ENCODE measurements at places on chromosomes 12 and 14.

- no peak for DNase-seq
These were observed 75.9 kb downstream of the TNFAIP2 start for GRCh38 chr14:103199124-103199523.

- no peak for DNase-seq
These were observed 268.6 kb downstream of the ITPR2 start for GRCh38 chr12:26564391-26564790.

DNA sequence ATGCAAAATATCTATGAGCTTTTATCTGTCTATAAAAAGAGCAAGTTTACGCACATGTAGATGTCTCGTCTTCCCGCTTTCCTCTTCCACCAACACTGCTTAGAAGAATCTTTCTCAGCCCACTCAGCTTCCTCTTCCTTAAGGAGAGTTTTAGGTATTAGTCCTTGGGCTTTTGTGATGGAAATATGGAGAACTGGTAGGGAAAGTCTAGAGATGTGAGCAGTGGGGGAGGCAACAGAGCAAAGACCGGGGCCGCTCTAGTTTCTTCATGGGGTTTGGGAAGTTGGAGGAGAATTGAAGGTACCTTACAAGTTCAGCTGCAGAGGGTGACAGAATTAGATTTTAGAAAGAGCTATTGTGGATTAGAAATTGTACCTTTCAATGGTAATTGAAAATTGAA lies 56.3 kb upstream of the CPNE8 start:
- no peak for DNase-seq

- no peak for DNase-seq
These were observed 68.8 kb downstream of the PPP2R5C start for GRCh38 chr14:101830271-101830670.

- no peak for DNase-seq
These were observed 27.1 kb upstream of the SLC17A8 start for GRCh38 chr12:100329800-100330199.

GRCh38 chr12:19326102-19326501 lies 113.2 kb upstream of the AEBP2 start:
- DNase-seq = no peak

GRCh38 chr12:109588461-109589239 lies 15.1 kb downstream of the MVK start:
- no peak for DNase-seq

Measured in CD4-positive, alpha-beta T cell treated with Interleukin-10 for 1 hour (primary cell).